ENCODE measurements at places on chromosomes 7 and 10.

- DNase-seq: peak; percentile 73
Measured at GRCh38 chr7:128322040-128322643, 21.6 kb downstream of the RBM28 start.

DNA sequence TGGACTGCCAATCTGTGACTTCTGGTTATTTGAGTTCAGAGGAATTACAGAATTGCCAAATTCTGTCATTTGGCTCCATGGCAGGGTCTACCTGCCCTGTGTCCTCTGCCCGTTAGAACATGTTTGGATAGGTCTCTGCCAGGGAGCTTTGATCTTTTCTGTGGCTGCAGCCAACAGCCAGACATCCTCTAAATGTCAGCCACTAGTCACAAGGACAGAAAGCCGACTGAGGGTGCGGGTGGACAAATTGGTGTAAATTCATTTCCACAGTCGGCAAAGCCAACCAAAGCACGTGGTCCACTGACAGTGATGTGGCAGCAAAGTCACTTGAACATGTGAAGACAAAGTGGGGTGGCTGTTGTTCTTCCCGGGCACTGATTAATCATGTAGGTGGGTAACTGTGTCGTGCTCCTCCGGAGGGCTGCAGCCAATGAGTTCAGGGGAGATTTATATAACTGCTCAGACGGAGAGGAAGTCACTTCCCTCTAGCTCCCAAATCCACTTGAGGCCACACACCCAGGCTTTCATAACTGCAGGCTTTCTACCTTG, 26.7 kb upstream of the CAMK1D start:
- no peak for DNase-seq

- DNase-seq: no peak
Measured at GRCh38 chr10:51082857-51083256, 8.6 kb downstream of the PRKG1 start.

GRCh38 chr10:70306181-70306705, 22.4 kb upstream of the NPFFR1 start:
- no peak for DNase-seq

DNA sequence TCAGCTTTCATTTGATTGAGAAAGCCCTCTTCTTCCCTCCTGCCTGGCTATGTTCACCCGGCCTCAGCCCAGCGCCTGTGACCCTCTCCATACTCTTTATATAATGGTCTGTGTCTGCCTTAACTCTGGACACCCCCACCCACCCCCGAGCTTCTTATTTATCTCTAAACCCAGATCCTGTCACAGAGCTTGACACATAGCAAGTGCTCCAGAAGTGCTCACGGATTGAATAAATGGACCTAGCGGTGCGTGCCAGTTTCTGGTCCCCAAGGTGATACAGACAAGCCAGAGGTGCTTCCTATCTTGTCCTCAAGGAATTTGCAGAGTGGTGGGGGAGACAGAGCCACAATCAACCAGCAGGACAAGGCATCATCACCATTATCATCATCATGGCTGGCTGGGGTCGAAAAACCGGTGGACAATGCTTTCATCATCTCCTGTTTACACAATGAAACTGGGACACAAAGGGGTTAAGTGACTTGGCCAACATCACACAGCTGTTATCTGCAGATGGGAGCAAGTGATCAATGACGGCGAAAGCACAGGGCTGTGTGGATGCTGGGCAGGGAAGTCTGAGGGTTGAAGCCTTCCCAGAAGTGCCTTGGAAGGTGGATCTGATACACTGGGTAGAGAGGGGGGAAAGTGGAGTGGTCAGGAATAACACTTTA, 2.2 kb upstream of the LOXL4 start:
- DNase-seq: no peak

GRCh38 chr7:131556053-131556908, at the start of gene PODXL:
Gene PODXL, minus strand, starts transcription at chr7:131556628. Its CDS starts 269 bp downstream, at chr7:131556359.
- DNase-seq: peak; percentile 74

DNA sequence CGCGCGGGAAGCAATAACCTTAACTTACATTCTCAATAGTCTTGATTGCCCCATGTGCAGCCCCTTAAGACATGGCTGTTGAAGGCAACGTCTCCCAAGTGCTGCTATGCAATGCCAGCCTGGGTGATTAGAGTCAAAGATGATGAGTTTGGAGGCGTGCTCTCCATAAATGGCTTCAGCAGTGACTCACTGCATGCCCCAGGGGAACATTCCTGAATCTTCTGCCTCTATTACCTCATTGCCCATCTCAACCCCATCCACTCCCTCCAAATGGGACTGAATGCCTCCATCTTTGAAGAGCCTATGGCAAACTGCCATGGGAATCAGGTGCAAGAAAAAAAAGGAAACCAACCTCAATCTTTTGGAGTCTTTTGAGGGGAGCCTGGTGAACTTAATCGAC, 282.8 kb downstream of the SNX10 start:
- peak; percentile 14 for DNase-seq

GRCh38 chr10:63608511-63608910, 87.3 kb downstream of the REEP3 start:
- no peak for DNase-seq

DNA sequence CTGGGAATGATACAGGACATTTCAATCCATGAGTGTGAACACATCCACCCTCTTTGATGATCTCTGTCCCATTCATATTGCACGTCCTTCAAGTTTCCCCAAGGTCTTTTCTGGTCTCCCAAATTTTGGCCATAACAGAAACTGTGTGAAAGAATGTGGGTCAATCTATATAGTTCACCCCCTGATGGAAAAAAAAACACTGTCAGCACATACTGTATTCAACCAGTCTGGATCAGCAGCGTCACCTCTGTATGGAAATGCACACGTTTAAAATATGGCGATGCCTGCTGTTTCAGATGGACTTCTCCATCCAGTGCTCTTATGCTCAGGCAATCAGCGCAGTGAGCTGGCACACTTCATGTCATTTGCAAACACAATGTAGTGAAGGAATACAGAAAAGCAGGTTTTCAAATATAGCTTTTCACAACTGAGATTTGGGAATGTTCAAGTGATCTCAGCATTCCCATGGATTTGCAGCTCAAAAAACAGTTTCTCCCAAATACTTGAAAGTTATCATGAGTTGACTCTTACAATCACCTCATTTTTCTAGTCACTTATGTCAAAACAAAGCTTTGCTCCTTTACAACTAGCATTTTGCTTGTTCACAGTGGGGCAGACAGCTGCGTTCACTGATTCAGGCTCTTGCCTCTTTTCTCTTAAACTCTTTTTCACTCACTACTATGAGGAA, 61.1 kb downstream of the FAM13C start:
- no peak for DNase-seq

DNA sequence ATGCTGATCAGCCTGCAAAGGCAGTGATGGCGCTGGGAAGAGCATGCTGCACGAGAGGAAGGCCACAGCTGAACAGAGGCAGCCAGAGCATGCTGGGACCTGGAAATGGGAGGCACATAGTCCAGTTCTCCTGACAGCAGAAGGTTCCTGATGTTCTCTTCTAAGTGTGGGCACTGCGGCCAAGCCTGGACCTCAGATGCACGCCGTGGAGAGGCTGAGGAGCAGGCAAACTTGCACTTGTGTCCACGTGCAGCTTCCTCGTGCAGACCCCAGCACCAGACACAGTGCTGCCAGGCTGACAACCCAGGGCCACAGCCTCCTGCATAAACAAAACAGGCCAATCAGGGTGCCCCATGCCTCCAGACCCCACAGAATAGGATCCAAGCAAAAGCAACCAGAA, 93.5 kb upstream of the LANCL2 start:
- DNase-seq: no peak

DNA sequence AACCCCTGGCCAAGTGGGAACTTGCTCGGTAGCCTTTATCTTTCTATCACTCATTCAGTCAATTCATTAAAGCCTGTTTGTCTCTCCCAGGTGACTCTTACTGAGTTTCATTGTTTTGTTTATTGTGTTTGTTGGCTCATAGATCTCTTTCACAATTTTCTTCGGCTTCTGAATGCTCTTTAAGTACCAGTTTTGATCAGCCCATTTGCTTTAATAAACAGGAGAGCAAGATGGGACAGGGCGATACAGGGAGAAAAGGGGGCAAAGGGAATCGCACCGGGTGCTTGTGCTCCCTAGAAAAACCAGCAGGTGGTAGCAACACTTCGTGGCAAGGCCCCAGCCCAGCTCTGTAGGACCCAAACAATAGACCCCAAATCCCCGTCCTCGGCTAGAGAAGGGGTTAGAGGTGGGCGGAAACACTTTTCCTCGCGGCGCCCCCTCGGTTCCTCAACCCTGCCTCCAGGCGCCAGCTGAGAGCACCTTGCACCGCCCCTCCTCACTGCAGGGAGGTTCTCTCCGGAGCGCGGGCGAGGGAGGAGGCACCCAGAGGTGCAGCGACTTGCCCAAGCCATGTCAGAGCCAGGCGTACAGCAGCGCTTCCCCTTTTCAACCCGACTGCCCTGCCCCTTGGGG, 1.0 kb upstream of the EPHB6 start:
- DNase-seq: peak; percentile 67

DNA sequence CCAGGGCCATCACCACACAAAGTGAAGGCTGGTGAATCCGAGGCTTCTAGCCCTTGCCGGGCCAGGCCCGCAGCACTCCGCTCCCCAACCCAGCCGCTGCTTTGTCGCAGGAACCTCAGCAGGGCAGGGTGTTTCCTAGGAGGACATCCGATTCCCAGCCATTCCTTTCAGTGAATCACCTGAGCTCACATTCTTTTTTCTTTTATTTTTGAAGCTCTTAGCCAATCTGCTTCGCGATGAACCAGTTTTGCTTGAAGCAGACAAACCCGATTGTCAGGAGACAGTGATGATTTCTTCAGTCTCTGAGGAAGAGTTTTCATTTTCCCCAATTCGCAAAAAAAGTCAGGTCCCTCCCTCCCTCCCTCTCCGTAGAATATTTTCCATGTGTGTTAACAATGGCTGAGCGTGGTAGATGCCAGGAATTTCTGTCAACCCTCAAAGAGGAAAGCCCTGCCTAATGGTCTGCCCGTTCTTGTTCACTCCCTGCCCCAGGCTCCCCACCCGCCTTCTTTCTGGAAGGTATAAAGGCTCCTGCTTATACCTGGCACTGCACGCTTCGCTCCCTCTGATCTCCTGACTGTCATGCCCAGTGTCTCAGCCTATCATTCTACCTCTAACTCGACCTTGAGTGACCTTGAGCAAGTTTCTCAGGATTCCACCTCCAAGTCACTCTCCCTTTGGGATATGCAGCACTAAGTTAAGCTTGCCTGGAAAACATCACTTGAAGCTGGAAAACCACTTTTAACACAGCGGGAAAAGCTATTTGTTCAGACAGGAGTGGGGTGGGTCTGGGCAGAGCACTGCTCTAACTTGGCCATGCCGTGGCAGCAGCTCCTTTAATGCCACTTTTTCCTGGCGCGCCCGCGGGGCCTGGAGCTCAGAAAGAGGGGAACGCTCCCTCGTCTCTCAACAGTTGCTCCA, 35.1 kb downstream of the EGFR start:
- no peak for DNase-seq

DNA sequence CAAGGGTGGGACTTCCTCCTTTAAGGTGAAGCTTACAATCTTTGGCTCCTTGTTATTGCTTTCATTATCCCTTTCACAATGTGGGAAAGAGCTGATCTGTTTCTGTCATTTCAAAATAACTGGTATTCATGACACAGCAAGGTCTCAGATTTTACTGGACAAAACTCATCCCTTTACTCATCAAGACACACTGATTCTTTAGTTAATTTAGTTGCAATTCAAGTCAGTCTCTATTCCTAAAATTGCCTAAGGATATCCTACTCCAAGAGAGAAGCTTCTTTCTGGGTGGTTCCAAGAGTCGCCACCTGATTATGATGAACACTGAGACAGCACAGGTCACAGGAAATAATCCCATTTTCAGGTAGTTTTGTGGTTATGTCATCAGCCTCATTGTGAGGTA, 5.8 kb upstream of the PNLIPRP3 start:
- no peak for DNase-seq

- DNase-seq: no peak
Measured at GRCh38 chr7:417973-418601, 101.6 kb downstream of the PDGFA start.

GRCh38 chr7:68914006-68914405, 684.3 kb upstream of the AUTS2 start:
- no peak for DNase-seq

DNA sequence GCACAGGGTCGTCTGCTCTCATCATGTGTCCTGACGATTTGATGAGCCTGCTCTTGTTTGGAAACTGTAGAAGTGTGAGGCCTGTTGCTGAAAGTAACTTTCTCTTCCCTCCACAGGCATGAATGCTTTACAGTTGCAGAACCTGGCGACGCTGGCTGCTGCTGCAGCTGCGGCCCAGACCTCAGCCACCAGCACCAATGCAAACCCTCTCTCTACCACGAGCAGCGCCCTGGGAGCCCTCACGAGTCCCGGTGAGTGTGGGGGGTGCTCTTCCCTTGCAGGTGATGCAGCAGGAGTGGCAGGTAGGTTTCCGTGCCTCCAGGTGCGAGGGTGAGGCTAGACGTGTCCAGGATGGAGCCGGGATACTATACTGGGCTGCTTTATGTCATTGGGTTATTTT, 270.6 kb downstream of the CELF2 start:
- DNase-seq: no peak

- no peak for DNase-seq
Measured at GRCh38 chr10:93280121-93280698, 201.9 kb downstream of the MYOF start.

GRCh38 chr7:70694434-70694970, 437.4 kb upstream of the GALNT17 start:
- DNase-seq: peak; percentile 56

DNA sequence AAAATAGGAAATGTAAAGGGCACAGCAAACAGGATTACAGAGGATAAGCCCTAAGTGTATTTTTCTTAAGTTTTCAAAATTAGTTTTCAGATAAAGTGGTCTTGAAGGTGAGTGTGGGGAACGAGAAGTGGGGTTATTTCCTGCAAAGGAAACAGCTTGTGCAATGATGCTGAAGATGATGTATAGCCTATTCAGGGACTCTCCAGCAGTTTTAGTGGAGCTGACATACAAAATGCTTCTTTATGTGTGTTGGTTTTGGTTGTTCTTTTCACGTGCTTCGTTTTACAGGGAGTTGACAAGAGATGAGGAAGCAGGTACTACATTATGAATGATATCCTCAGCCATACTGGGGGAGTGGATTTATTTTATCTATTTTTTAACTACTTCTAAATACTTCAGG, 20.5 kb downstream of the CASD1 start:
- DNase-seq: peak; percentile 37

GRCh38 chr7:78787854-78788253, 665.6 kb downstream of the MAGI2 start:
- DNase-seq: no peak

DNA sequence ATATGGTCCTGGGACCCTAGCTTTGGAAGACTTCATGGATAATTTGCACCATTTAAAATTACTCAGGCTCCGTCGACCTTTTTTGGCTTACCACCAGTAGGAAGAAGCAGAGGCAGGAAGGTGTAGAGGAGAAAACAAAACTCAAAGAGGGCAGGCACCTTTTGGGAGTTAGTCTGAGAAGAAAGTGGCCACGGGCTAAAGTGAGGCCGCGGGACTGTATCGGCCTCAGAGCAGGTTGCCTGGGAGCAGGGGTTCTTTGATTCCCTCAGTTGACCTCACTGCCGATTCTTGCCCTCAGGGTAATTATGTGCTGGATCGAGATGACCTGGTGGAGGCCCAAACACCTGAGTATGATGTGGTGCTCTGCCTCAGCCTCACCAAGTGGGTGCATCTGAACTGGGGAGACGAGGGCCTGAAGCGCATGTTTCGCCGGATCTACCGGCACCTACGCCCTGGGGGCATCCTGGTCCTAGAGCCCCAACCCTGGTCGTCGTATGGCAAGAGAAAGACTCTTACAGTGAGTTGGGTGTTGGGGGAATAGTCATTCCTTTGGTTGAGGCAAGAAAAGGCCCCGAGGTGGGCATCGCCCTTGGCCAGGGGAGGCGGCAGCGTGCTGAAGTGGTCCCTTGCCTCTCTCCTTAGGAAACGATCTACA, 3.1 kb downstream of the MEPCE start:
- no peak for DNase-seq

GRCh38 chr7:23331132-23331531, 32.0 kb downstream of the MALSU1 start:
- DNase-seq: no peak
